Astrocyte (in vitro differentiated cells and primary cell): ENCODE measurements at places on chromosomes 6 and 20. TPM values are rescaled to one million over a fixed set of nuclear protein-coding genes. Genes with fewer than 3 reads are reported as not detected.

- DNase-seq = no peak
Observed at GRCh38 chr6:17666646-17667045, 40.1 kb downstream of the NUP153 start.

DNA sequence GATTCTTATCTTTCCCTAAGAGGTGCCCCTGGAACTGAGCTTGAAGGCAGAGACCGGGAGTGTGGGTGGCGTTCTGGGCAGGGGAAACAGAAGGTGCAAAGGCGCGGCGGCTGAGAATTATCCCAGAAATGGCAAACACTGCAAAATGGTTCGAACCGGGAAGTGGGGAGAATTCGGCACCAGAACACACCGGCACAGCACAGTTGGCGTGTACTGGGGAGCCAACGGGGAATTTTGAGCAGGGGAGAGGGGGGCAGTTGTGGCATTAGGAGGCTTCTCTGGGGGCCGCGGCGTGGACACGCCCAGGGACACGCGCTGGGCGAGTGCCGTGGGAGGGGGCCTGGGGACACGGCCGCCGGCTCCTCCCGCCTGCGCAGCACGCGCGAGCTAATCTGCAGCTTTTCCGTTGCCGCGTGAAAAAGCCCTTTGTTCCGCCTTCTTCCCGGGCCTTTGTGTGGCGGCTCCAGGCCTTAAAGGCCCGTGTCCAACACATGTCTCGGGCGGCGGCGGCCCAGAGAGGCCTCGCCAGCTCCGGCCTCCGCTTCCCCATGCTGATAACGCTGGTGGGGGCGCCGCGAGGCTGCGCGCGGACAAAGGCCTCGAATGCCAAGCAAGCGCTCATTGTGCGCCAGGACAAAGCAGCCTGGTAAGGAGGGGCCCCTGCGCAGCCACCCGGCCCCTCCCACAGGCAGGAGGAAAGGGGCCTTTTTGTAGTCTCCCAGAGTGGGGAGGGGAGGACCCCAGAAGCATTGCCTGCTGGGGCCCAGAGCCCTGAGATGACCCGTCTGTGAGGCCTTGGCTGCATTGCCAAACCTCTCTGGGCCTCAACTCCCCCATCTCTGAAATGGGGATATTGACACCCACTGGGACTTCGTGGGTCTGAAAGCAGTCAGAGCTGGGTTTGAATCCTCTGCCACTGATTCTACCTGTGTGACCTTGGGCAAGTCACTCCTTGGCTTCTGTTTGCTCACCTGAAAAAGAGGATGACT, 82.8 kb downstream of the CD40 start:
- DNase-seq = no peak

DNA sequence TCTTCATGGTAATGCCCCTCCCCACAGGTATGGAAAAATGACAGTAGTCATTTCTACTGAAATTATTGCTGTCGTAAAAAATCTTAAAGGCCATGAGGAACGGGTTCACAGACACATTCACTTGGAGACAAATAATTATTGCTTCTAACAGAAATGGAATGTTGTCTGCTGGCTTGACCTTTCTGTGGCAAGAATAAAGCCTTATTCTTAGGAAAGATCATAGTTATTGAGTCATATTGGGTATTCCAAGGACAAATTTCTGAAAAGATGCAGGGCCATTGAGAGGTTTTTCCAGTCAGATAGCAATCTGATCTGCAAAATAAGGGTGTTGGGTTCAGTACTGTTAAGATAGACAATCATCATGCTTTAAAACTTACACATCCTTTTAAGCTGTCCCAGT, 29.2 kb downstream of the AKAP7 start:
- DNase-seq = no peak

DNA sequence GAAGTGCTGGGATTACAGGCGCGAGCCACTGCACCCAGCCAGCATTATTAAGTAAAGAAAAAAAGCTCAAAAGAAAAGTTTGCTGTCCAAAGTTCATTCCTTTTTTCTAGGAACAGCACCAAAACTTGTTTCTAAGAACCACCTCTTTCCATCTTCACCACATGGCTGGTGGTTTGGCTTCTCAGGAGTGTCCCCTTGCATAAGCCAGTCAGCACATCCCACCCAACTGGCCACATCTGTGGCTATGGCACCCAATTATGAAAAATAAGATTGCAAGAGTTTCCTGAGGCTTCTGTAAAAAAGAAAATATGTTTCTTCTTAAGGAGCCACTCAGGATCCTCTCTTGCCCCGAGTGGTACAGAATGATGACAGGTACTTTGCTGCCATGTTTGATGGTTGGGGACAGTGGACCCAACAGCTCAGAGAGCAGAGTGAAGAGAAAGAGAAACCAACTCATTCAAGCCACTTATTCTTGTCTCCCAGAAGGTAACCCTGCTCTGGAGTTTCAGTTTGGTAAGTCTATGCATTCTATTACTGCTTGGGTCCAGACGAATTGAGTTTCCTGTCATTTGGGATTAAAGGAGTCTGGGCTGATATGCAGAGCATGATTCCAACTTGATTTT, 65.3 kb downstream of the PSMB1 start:
- DNase-seq = no peak

- no peak for DNase-seq
Observed at GRCh38 chr20:8432435-8433148, 300.5 kb downstream of the PLCB1 start.

DNA sequence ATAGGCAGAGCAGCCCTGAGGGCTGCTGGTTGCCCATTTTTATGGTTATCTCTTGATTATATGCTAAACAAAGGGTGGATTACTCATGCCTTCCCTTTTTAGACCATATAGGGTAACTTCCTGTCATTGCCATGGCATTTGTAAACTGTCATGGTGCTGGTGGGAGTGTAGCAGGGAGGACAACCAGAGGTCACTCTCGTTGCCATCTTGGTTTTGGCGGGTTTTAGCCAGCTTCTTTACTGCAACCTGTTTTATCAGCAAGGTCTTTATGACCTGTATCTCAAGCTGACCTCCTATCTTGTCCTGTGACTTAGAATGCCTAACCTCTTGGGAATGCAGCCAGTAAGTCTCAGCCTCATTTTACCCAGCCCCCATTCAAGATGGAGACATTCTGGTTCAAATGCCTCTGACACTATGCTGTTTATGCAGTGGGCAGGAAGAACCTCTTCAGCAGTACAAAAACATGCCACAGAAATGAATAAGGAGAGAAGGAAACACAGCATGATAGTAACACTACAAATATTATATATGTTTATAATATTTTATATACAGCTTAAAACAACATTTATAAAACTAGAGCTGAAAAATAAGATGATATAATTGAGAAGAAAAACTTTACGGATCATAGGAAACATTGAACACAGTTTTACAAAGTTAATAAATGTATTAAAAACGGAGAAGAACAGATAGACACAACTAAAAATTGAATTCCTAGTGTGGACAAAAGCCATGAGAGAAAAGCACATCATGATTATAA, 58.9 kb upstream of the SAMD5 start:
- no peak for DNase-seq

DNA sequence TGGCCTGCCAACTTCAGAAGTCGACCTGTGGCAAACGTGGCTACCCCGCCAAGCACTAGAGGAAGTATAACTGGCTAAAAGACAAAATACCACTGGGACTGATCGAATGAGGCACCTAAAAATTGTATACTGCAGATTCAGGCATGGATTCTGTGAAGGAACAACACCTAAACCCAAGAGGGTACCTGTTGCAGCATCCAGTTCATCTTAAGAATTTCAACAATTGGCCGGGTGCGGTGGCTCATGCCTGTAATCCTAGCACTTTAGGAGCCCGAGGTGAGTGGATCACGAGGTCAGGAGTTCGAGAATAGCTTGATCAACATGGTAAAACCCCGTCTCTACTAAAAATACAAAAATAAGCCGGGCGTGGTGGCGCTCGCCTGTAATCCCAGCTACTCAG, 27.2 kb upstream of the SPAG4 start:
- no peak for DNase-seq

Gene FAM184A
- total RNA-seq = 1.3 and 2.0 TPM in 2 replicates

Gene LRRN4
- 1.0 and 1.1 TPM in 2 replicates for total RNA-seq

Gene GSTA2
- not detected in 2 replicates for total RNA-seq

Gene PDYN
- not detected in 2 replicates for total RNA-seq
